ENCODE measurements at places on chromosomes 4 and X. TPM values are rescaled to one million over a fixed set of nuclear protein-coding genes. Genes with fewer than 3 reads are reported as not detected.

Gene EDA
- total RNA-seq, result 2.3 TPM

Gene CT47B1
- total RNA-seq, result not detected

Gene GAGE12H
- total RNA-seq, result not detected

Gene CLNK
- not detected for total RNA-seq

Gene MFAP3L
- 1.1 TPM for total RNA-seq

Gene CXCL11
- total RNA-seq, result 3.9 TPM

Gene DKK2
- total RNA-seq, result not detected

Gene RTL9
- not detected for total RNA-seq

Gene GAGE10
- total RNA-seq, result not detected

Data from vein endothelial cell (primary cell).